ENCODE measurements at places on chromosomes 3 and 15.
A peak's percentile ranks its signal among the peaks of the same experiment; 100 is the strongest.

DNA sequence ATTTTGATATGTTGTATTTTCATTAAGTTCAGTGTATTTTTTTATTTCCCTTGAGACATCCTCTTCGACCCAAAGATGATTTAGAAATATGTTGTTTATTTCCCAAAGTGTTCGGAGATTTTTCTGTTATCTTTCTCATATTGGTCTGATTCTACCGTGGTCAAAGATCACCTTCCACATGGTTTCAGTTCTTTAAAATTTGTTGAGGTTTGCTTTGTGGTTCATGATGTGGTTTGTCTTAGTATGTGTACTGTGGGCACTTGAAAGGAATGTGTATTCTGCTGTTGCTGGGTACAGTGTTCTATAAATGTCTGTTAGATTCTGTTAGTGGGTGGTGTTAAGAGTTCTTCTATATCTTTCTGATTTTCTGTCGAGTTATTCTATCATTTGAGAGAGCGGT lies 103.4 kb upstream of the FHIT start:
- DNase-seq: no peak

GRCh38 chr15:37774961-37775360 lies 159.5 kb upstream of the TMCO5A start:
- no peak for DNase-seq

GRCh38 chr15:31222773-31223341 lies 103.8 kb upstream of the KLF13 start:
- no peak for DNase-seq

DNA sequence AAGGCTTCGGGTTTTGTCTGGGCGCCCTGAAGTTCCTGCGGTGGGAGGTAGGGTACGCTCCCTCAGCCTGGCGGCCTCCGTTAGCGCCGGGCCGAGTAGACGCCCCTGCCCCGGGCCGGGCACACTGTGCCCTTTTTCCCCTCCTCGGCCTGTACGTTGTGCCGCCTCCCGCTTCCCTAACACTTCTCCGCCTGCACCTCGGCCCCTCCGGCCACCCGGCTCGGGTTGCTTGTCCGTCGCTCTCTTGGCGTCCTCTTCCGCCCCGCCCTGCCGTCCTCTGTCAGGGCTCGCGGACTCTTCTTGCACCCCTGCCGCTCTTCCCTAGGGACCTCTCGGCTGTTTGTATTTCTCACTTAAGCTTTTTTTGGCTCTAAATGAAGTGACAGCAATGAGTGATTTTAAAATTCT lies 384 bp downstream of the KNL1 start:
- peak; percentile 43 for DNase-seq

GRCh38 chr15:101250873-101251829 lies 697 bp downstream of the CHSY1 start:
- DNase-seq: no peak

- no peak for DNase-seq
These were observed 24.0 kb downstream of the PDHB start for GRCh38 chr3:58409663-58410062.

DNA sequence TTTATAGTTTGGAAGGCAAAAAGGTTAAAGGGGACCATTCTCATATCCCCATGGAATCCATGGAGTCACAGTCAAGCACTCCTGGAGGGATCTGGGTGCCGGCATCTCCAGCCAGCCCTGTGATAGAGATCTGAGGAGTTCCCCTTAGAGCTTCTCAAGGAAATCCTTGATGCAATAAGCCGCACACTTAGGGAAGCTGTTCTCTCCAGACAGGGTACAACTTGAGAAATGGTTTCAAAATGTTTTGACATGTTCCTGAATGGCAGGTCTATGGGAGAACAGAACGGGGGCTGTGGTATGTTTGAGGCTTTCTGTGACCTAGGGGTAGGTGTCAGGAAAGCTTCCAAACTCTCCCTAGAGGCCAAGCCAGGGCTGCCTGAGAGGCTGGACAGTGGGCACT lies 292.9 kb downstream of the TLE3 start:
- DNase-seq: no peak

- DNase-seq: peak; percentile 34
These were observed 748 bp downstream of the MRPS25 start for GRCh38 chr3:15064299-15064834.

- no peak for DNase-seq
These were observed 272.1 kb downstream of the FAM43A start for GRCh38 chr3:194957743-194958240.

DNA sequence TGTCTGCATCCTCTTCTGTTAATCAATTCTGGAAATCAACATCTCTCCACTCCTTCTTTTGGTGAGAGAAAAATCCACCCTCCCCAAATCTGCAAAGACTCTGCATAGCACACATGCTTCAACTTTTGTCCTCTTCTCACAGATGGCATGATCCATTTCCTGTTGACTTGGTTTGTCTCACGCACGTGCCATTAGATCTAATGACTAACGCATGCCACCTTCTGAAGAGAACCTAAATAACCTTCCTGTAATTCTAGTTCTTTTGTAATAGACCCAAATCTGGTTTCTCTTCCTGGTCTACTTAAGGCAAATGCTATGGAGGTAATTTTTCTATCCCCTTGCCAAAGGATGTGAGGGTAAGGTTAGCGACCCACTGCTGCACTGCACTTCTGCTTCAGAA lies 51.0 kb upstream of the ATOSA start:
- peak; percentile 54 for DNase-seq

DNA sequence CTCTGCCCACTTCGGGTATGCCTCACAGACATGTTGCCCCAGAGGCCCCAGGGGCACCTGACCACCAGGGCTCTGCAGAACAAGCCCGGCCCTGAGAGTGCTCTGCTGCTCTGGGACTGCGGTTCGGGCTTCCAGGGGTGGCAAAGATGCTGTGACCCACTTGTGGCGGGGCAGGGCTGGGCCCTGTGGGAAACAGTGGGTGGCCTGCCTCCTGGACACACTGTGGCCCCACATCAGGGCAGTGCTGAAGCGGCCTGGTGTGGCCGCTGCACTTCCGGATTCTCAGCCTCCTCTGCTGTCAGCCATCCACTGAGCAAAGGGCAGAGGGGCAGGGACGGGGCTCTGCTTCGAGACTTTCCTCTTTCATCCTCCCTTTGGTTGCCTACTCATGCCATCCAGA lies 26.5 kb upstream of the PLXND1 start:
- DNase-seq: no peak

- DNase-seq: peak; percentile 98
These were observed 145.5 kb upstream of the TPM1 start for GRCh38 chr15:62896969-62897486.

- DNase-seq: no peak
These were observed 568.0 kb upstream of the MDFIC2 start for GRCh38 chr3:70880421-70880820.

Measured in fibroblast of mammary gland (primary cell).